ENCODE measurements at places on chromosomes 11 and 22.
A peak's percentile ranks its signal among the peaks of the same experiment; 100 is the strongest.

DNA sequence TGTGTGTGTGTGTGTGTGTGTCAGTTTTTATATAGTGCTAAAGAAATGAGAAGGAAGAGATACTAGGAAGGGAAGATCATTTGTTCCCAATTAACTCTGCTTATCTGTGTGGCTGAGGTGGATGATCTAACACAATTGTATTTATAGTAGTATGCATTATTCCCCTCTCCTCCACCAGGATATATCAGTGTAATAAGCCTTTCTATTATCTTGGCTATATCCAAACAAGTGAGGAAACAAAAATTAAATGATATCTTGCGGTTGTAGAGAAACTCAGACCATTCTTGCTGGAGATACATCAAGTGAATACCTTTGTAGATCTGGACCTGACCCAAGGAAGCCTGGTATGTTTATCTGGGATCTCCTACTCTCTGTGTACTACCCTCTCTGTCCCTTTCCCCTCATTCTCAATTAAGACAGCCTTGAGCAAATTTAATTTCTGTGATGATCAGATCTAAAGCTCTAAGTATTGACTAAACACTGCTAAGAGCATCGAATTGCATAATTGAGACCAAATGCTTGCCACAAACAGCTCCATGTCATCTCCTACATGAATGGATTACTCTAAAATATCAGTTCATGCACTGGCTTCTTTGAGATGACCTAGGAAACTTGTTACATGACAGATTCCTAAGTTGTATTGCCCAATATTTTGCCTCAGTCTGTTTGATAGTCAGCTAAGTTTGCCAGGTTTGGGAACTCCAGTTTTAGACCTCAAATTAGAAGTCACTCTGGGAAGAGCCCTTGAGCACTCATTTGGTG lies 185.3 kb upstream of the CTSC start:
- no peak for DNase-seq

- DNase-seq = no peak
Observed at GRCh38 chr11:70029861-70030380, 48.2 kb upstream of the ANO1 start.

GRCh38 chr11:16148301-16148931 lies 207.9 kb downstream of the SOX6 start:
- no peak for DNase-seq

GRCh38 chr11:86896441-86896841 lies 58.8 kb downstream of the FZD4 start:
- DNase-seq = no peak

DNA sequence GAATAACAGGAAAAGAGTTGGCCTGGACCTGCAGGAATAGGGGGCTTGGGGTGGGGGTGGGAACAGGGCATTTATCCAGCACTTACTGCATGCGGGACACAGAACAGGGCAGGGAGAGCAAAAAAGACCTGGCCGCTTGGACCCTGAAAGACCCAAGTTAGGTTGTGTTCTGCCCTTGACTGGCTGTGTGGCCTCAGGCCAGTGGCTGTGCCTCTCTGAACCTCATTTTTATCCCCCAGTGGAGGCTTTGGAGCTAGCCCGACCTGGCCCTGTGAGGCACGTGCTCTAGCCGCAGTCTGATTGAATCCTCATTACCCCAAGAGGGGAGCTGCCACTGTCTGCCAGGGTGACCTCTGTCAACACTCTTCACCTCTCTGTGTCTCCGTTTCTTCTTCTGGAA lies 68.7 kb downstream of the MN1 start:
- no peak for DNase-seq

GRCh38 chr11:124108156-124108555 lies 7.1 kb upstream of the VWA5A start:
- DNase-seq = peak; percentile 37

GRCh38 chr11:9639985-9640384 lies 23.9 kb upstream of the SWAP70 start:
- DNase-seq = no peak

DNA sequence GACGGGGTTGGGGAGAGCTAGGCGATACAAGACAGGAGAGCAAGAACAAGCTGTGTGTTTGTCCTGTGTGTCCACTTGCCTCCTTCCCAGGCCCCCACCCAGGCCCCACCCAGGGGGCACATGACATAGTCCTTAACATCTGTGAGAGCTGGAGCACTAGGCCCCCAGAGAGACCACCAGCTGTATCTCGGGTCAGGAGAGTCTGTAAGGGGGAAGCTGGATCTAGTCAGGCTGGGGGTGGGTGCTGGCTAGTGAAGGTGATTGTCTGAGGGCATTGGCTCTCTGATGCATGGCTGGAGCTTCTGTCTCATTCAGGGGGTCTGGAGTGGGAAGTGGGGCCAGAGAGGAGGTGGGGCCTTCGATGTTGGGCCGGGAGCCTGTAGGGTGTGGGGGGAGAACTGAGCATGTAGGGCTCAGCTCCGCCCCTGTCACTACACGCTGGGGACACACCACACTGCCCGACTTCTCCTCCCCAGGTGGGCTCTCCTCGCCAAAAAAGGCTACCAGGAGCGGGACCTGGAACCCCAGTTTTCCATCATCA lies 571 bp downstream of the P2RX6 start:
- DNase-seq = no peak

- DNase-seq = no peak
Observed at GRCh38 chr11:46222490-46223251, 54.8 kb upstream of the CREB3L1 start.

DNA sequence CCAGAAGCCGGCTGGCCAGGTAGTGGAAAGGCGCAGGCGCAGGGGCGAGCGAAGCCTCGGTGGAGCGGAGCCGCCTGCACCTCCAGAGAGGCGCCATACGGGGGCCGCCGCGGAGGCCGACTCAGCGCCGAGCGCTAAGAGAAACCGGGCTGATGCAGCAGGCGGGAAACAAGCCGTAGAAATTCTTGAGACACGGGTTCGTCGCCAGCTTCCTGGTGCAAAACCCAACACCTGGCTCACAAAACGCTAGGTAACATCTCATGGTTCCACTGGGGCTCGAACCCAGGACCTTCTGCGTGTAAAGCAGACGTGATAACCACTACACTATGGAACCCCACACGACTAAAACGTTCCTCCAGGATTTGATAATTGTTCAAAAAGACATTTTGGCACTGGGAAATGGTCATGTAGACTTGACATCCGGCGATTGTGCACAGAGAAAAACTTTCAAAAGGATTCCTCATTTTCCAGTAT lies 39.1 kb downstream of the OR4D9 start:
- peak; percentile 82 for DNase-seq

GRCh38 chr22:49801391-49802060 lies 26.1 kb downstream of the BRD1 start:
- no peak for DNase-seq

- no peak for DNase-seq
Observed at GRCh38 chr11:17775507-17776211, 41.1 kb downstream of the KCNC1 start.

DNA sequence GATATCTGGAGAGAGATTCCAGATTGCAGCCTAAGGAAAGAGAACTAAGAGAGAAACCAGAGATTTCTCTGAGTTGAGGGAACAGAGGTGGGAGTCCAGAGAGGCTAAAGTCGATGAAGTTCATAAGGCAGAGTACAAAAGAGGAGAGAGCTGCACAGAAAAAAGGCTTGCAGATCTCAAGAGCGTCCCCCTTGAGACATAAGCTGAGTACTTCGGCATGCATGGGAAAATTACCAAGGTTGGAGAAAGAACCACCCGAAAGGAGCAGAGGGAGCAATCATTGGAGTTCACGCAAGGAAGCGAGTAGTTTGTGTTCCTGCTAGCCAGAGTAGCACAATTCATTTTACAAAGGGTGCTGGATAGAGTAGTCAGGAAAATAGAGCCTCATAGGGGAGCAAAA lies 293.5 kb downstream of the TMEM135 start:
- DNase-seq = no peak

GRCh38 chr11:109423466-109424190 lies 1.6 kb downstream of the C11orf87 start:
- DNase-seq = no peak

- no peak for DNase-seq
Observed at GRCh38 chr11:57438345-57439285, 11.7 kb upstream of the SLC43A3 start.

DNA sequence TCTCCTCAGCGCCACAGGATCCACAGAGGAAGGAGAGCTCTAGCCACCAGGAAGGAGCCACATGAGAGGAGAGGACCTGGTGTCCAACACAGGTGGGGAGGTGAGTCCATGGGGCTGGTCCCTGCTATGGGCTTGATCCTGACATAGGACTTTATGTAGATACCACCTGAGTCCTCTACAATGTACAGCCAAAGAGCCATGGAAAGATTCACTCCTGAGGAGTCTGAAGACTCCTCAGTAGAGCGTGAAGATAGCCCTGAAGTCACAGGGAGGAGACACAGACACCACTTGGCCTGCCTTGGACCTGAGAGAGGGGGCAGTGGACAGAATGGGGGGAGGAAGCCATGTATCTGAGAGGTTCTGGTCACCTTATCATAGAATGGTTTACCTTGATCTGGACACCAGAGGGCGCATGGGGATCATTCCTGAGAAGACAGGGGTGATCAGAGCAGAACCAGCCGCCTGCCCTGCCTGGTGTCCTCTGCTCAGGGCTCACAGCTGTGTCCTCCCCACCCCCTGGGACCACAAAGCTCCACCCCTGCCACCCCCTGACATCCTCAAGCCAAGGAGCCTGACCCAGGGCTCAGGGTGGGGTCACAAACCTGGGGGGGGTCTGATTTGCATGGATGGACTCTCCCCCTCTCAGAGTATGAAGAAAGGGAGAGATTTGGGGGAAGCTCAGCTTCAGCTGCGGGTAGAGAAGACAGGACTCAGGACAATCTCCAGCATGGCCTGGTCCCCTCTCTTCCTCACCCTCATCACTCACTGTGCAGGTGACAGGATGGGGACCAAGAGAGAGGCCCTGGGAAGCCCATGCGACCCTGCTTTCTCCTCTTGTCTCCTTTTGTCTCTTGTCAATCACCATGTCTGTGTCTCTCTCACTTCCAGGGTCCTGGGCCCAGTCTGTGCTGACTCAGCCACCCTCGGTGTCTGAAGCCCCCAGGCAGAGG lies 77.0 kb downstream of the ZNF280B start:
- DNase-seq = peak; percentile 26

DNA sequence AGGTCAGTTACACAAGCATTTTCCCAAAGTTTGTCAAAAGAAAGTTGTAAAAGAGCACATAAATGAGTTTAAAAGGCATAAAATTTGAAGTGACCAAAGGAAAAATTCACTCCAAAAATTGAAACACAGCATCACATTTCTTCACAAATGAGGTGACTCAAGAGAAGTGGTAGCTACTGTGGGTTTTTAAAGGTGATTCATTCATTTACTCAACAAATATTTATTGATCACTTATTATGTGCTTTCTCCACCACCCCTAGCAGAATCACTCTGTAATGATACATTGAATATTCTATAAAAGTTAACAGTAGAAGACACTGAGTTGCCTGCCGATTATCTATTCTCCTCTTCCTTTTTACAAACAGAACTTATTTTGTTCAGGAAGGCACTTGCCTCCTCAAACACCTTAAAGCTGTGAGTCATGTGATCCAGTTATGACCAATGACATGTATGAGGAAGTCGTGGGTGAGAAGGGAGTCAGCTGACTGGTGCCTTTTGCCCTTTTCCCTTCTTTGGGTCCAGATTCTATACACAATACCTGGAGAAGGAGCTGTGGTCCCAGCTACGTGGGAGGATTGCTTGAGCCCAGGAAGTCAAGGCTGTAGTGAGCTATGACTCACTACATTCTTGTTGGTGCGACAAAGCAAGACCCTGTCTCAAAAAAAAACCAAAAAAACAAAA lies 67.7 kb upstream of the CLNS1A start:
- DNase-seq = no peak

GRCh38 chr11:38130976-38131375 lies 1532.9 kb upstream of the RAG2 start:
- no peak for DNase-seq

DNA sequence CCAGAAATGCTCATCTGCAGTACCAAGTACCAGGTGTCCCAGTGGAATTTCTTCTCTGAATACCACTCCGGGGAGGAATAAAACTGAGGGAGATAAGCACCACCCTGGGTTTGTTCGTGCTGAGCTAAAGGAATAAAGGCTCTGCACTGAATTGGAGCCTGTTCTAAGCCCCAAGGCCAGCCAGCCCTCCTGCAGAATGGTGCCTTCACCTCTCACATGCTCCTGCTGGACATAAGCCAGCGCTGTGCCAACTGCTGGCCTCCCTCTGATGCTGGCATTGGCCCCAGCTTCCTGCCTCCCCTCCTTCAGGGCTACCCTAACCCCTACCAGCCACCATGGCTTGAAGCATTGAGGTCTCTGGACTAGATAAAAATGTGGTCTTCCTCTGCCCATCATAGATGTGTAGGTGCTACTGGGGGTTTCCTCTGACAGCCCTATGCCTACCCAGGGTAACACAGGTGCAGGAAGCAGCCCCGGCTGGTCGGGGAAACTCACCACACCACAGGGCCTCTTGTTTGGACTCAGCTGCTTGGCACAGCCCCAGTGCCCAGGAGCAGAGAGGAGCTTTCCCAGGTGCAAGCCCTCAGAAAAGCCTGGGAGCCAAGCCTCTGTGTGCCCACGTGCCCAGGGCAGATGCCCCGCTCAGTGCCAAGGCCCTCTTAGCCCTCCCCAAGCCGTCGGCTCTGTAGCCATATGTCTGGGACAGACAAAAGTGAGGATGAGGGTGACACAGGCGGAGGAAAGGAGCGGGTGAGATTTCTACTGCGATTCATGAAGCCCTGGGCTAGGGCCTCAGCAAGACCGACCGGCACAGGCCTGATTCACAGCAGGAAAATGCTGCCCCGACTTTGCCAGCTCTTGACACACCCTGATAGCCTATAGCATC lies 34.1 kb upstream of the JAM3 start:
- peak; percentile 79 for DNase-seq

- DNase-seq = no peak
Observed at GRCh38 chr11:16561150-16561549, 177.3 kb upstream of the C11orf58 start.

- DNase-seq = peak; percentile 77
Observed at GRCh38 chr11:120324932-120325810, at the start of gene TLCD5. Gene TLCD5, plus strand, starts transcription at chr11:120325299. Its CDS starts 2,143 bp downstream, at chr11:120327442.

DNA sequence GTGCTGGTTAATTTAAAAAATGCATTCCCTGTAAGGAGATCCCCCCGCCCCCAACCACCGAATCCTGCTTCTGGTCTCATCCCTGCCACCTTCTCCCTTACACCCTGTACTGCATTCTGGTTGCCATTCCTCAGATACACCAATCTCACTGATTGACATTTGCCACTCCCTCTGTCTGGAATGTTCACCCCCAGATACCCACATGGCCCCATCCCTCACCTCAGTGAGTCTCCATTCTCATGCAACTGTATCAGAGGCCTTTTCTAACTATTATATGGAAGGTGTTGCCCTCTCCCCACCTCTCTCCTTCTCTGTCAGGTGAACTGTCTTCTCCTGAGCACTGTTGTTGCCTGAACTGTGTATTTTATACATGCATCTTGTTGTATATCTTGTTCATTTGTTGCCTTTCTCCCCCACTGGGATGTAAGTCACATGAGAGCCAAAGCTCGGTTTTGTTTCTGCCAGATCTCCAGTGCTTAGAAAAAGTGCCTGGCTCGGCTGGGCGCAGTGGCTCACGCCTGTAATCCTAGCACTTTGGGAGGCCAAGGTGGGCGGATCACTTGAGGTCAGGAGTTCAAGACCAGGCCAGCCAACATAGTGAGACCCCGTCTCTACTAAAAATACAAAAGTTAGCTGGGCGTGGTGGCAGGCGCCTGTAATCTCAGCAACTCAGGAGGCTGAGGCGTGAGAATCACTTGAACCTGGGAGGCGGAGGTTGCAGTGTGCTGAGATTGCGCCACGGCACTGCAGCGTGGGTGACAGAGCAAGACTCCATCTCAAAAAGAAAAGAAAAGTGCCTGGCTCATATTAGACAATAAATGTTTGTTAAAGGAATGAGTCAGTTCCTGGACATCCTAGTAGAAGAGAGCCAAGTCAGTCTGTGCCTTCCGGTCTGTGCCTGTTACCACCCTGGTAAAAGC lies 61.0 kb downstream of the TNRC6B start:
- no peak for DNase-seq

GRCh38 chr11:112321501-112322172 lies 61.0 kb upstream of the PLET1 start:
- DNase-seq = peak; percentile 82

Data from NCI-H774 (cell line).